H1 (cell line): ENCODE measurements at places on chromosomes 12 and 14.

DNA sequence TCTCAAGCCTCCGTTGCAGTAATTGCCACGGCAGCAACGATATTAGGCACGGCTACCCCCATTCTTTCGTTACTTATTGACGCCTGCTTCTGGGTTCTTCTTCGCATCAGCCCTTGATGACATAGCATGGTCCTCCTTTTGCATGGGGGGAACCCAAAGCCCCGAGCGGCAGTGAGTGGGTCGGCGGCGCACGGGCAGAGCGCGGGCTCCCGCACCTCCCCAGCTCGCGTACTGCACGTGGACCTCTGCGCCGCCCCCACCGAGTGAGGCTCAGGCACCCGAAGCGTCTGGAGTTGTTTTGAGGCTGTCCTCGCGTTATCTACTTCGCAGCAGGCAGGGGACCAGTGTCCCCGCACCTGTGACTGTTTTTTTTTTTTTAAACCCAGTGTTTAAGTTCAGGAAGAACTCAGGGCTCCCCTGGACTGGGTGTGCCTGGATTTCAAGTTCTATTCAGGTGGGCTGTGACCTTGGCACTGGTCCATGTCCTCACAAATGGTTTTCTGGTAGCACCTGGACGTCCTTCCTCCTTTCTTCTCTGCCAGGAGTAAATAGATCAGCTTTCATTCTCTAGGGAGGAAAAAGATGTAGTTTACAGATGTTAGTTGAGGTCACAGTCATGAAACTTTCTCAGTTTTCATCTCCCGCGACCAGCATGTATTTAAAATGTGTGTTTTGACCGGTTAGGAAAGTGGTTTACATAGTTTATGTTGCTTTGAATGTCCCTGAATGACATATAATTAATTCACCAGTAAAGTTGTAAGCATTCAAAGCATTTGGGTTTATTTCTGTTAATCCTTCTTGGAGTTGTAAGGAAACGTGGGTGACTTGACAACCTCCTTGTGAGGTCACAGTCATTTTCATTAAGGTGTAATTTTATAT lies 1.4 kb upstream of the FOXN4 start:
- no peaks in the 10 kb centered on the region for H3K36me3 ChIP-seq
- DNase-seq: no peak
- H3K27ac ChIP-seq: no peak overlapping the region
- peaks cover 54% of the 10 kb centered on the region for H3K27me3 ChIP-seq
- peak overlapping the region; percentile 47 for H3K4me3 ChIP-seq
- peaks cover 6% of the 10 kb centered on the region; the same call in 1 of the 2 replicates for H3K4me1 ChIP-seq

- H3K4me1 ChIP-seq: peaks cover 8% of the 10 kb centered on the region
- H3K4me3 ChIP-seq: no peak overlapping the region
- no peaks in the 10 kb centered on the region for H3K36me3 ChIP-seq
- no peak for DNase-seq
These were observed 9.2 kb downstream of the WNT5B start for GRCh38 chr12:1638203-1638602.

DNA sequence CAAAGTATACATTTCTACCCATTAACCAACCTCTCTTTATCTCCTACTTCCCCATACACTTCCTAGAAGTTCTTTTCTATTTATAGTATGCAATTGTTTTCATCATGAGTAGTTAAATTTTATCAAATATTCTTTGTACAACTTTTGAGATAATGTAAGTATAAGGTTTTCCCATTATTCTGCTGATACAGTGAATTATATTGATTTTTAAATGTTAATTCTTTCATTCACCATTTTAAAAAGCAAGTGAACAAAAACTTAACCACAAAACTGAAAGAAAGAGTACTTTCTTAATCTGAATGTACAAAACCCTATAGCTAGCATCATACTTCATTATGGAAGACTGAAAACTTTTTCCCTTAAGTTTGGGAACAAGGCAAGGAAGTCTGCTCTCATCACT lies 9.5 kb upstream of the SLCO1B3 start:
- no peak for DNase-seq
- no peaks in the 10 kb centered on the region for H3K36me3 ChIP-seq
- no peaks in the 10 kb centered on the region for H3K4me1 ChIP-seq

DNA sequence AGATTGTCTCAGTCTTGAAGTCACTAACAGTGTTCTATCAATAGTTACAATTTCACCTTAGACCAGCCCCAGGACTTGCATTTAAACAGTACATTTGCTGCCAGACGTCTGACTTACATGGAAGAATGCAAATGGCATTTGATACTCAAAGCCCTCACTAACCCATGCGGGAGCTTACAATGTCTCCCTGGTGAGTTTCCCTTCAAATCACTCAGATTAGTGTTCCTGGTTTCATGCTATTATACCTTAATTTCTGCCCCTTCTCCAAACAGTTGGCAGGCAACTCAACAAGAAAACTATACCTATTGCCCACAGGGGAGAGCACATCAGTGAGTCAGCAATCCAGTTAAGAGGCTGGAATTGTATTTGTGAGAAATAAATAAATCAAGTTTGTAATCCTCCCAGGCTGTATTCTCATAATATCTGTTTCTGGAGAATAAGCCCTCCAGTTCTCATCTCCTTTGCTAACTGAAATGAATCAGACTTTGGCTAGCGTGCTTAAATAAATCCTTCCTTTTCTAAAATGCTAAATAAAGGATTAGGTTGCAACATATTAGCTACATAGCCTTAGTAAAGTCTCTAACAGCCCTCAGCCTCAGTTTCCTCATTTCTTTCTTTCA lies 23.7 kb downstream of the GSTZ1 start:
- H3K27ac ChIP-seq: no peak overlapping the region
- no peaks in the 10 kb centered on the region for H3K36me3 ChIP-seq
- peaks cover 8% of the 10 kb centered on the region for H3K4me1 ChIP-seq
- no peak for DNase-seq
- no peak overlapping the region for H3K4me3 ChIP-seq

GRCh38 chr12:73465106-73465505 lies 1072.5 kb upstream of the ATXN7L3B start:
- peak; percentile 43 for DNase-seq
- H3K4me3 ChIP-seq: no peak overlapping the region
- H3K36me3 ChIP-seq: no peaks in the 10 kb centered on the region
- H3K4me1 ChIP-seq: no peaks in the 10 kb centered on the region; the same call in 1 of the 2 replicates
- H3K27me3 ChIP-seq: peaks cover 3% of the 10 kb centered on the region

GRCh38 chr12:124543052-124543589 lies 24.3 kb downstream of the NCOR2 start:
- no peak for DNase-seq
- H3K27me3 ChIP-seq: no peaks in the 10 kb centered on the region
- peak overlapping the region; percentile 49 for H3K27ac ChIP-seq

DNA sequence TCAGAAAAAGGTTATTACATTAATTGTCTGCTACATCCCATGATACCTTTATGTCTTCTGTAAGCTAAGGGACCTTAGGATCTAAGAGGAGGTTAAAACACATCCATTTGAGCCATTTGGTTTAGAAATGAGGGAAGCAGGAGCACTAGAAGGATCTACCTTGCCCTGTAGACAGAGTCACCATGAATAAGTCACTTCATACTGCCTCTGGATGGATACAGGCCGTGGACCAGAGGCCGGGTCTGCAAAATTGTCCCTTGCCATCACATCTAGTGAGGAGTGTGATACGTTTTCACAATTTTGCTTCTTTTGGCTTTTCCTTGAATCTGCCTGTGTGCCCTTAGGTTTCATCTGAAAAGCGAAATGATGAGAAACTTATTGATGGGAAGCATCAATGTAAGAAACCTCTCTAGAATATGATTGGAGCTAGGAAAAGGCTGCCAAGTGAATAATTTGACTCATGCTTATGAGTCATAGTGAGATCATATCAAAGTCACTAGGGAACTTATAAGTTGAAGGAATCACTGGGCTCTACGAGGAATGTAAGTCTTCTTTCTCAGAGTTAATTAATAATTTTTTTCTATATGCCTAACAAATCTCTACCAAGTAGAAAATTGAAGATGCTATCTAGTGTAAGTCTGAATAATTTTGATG lies 10.8 kb downstream of the GLRX5 start:
- no peak overlapping the region for H3K27ac ChIP-seq
- 0 out of 2 replicates have a peak, but pooled peaks cover 4% of the 10 kb centered on the region for H3K36me3 ChIP-seq
- no peaks in the 10 kb centered on the region; the same call in 1 of the 2 replicates for H3K4me1 ChIP-seq

GRCh38 chr12:104152685-104153241 lies 14.8 kb upstream of the NFYB start:
- no peak for DNase-seq
- H3K36me3 ChIP-seq: no peaks in the 10 kb centered on the region
- no peaks in the 10 kb centered on the region for H3K4me1 ChIP-seq
- H3K4me3 ChIP-seq: no peak overlapping the region
- H3K27ac ChIP-seq: no peak overlapping the region

GRCh38 chr14:87334997-87335685 lies 657.8 kb downstream of the GALC start:
- no peaks in the 10 kb centered on the region for H3K27me3 ChIP-seq
- no peak overlapping the region for H3K4me3 ChIP-seq
- no peak overlapping the region for H3K27ac ChIP-seq
- H3K4me1 ChIP-seq: no peaks in the 10 kb centered on the region
- no peaks in the 10 kb centered on the region for H3K36me3 ChIP-seq

DNA sequence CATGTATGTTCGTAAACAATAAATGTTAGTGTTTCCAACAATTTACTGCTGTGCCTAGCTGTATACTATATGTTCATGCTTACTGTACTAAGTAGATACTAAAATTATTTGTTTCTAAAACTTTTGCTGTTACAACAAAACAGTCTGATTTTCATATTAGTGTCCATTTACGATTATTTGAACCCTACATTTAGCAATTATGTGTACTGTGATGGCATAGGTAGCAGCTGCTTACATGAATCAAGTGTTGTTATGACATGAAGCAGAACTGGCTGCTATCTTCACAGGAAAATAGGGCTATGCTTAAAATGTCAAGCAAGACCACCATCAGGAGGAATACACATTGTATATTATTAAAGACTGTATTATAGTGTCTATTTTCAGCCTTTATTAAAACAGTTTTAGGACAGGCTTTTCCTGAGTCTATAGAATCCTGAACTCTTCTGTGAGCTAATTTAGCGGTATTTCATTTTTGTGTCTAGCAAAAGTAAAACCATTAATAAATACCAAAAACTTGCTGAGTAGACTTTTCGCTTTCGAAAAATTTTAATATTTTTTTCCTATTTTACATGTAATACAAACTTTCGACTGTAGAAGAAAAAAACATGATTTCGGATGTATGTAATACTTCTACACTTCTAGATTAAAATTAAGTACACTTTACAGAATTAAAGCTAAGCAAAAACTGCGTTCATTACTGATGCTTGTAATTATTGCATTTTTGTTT lies 1.1 kb upstream of the WDR89 start:
- DNase-seq: no peak
- H3K27me3 ChIP-seq: no peaks in the 10 kb centered on the region
- H3K36me3 ChIP-seq: no peaks in the 10 kb centered on the region
- no peak overlapping the region for H3K27ac ChIP-seq
- no peaks in the 10 kb centered on the region; the same call in 1 of the 2 replicates for H3K4me1 ChIP-seq
- H3K4me3 ChIP-seq: peak overlapping the region; percentile 92

DNA sequence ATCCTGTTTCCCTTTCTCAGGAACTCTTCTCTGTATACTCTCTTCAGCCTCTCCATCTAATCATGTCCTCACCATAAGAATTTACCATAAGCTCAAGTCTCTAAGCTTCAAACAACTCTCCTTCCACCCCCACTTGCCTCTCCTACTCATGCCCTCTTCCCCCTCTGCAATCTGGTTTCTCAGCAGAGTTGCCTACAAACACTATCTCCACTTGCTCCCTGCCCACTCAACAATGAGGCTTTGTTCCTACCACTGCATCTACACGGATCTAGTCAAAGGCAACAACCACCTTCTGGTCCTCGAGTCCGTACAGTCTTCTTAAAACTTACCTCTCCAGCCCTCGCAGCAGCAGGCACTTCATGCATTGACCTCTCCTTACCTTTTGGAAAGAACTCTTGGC lies 17.2 kb upstream of the FBLN5 start:
- no peak overlapping the region for H3K4me3 ChIP-seq
- no peak overlapping the region for H3K27ac ChIP-seq
- peaks cover 3% of the 10 kb centered on the region; the same call in 1 of the 2 replicates for H3K36me3 ChIP-seq
- no peaks in the 10 kb centered on the region for H3K27me3 ChIP-seq
- no peaks in the 10 kb centered on the region; the same call in 1 of the 2 replicates for H3K4me1 ChIP-seq
- no peak for DNase-seq

DNA sequence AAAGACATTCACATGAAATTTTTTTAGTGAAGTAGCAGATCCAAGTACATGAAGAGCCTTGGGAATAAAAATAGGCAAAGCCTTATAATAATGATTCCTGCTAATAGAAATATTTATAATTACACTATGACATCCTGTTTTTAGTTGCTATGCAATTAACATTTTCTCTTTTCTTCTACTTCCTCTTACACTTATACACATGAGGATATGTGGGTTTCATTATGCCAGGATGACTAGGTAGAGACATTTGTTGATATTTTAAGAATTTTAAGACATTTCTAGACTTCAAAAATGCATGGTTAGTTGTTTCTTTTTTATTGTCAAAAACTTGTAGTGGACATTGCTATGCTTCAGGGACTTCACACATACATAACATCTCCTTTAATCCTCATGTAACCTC lies 326.8 kb downstream of the SYT1 start:
- H3K27me3 ChIP-seq: no peaks in the 10 kb centered on the region
- no peaks in the 10 kb centered on the region for H3K4me1 ChIP-seq
- H3K4me3 ChIP-seq: no peak overlapping the region
- no peak overlapping the region for H3K27ac ChIP-seq

DNA sequence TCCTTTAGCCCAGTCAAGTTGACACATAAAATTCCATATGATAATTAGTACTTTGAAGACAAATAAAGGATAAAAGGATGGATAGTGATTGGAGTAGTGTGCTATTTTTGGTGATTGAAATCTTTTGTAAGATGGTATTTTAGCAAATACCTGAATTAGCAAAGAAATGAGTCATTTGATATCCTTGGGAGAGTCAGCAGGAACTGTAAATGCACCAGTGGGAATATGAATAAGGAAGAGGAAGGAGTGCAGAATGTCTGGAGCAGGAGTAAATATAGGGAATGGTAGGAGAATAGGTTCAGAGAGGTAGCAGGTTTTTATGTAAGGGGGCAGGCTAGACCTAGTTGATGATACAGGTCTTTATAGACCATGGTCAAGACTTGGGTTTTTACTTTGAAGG lies 75.0 kb downstream of the TRMT5 start:
- DNase-seq: no peak
- H3K27me3 ChIP-seq: no peaks in the 10 kb centered on the region
- no peaks in the 10 kb centered on the region for H3K4me1 ChIP-seq
- no peak overlapping the region for H3K4me3 ChIP-seq

DNA sequence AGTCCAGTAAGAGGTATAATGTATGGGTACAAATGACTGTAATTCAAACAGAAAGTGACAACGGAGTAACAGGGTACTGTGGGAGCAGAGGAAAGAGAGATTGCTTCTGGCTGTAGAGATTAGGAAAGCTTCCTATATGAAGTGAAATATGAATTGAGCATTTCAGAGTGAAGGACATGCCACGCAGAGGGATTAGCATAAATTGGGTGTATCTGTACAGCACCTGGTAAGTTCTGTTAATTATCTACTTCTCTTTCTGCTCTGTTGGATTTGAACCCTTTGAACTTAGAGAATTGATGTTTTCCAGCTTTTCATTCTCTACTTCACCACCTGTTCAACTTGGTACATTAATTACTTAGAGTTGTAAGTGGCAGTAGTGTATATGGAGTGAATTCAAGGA lies 8.8 kb downstream of the STK38L start:
- H3K4me1 ChIP-seq: no peaks in the 10 kb centered on the region
- no peak overlapping the region for H3K4me3 ChIP-seq
- H3K27ac ChIP-seq: no peak overlapping the region
- H3K36me3 ChIP-seq: no peaks in the 10 kb centered on the region
